ENCODE measurements at places on chromosomes 1 and 21.

DNA sequence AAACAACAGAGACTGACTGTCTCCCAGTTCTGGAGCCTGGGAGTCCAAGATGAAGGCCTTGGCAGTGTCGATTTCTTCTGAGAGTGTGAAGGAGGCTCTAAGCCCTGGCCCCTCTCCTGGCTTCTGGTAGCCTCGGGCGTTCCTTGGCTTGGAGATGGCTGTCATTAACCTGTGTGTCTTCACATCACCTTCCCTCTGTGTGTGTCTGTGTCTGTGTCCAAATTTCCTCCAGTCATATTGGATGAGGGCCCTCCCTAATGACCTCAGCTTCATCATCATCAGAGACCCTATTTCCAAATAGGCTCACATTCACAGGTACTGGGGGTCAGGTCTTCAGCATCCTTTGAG is 138.3 kb downstream of the TOMM20 start:
- no peak for DNase-seq

DNA sequence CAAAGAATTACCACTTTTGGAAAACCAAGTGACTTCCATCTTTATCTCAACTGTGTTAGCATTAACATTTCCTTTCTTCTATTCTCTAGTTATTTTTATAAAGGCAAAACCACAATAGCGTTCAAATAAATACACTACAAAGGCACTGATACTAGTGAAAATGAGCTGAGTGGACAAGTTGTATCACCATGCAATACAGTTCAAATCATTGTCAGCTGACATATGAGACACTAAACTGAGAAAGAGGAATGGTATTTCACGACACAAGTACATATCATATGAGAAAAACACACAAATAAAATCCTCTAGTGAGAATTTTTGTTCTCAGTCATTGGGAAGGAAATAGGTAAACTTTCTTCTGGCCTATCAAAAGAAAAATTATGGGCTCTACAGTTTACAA is 26.2 kb downstream of the ENAH start:
- DNase-seq, result peak; percentile 8

- no peak for DNase-seq
Observed at GRCh38 chr1:70498666-70499065, 87.6 kb downstream of the CTH start.

- no peak for DNase-seq
Observed at GRCh38 chr1:163730411-163730821, 408.7 kb downstream of the NUF2 start.

DNA sequence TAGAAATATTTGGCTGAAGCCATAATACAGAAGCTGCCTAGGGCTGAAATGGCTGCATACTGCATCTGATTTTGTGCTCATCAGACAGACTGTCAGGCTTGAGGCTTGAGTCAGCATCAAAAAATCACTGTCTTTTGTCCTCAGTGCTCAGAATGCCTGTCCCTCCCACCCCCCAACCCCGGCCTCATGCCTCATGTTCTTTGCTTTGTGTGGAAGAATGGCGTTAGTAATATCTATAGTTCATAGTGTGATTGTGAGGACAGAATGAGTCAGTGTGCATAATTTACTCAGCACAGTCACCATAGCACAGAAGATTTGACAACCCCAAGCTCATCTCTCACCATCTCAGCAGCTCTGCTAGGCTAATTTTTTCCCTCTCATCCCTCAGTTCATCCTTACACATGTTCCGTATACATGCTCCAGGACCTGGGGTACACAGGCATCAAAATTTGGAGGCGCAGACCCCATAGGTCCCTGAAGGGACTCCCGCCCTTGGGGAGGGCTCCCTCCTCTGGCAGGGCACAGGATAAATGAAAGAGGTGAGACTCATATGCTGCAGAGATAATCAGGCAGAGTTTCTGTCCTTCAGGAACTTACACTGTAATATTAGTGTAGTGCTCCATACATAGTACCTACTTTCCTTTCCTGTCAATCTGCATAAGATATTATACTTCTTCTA is 159.1 kb upstream of the C8B start:
- DNase-seq, result peak; percentile 88

DNA sequence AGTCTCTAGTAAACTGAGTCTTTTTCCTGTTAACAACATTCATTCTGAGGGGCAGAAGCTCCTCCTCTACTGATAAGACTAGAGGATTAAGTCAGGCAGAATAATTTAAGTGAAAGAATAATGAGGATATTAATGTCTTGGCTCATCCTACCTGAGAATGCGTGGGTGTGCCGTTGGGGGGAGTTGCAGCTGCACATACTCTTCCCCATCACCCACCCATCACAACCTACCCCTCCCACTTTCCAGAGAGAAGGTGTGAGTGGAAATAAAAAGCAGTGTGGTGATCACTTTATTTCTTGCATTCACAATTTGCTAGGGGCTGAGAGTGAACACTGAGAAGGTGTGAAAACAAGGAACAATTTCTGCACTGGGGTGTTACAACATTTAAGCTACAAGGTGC is 146.8 kb upstream of the MAGI3 start:
- no peak for DNase-seq
